ENCODE measurements at places on chromosomes 5 and 9.
A peak's percentile ranks its signal among the peaks of the same experiment; 100 is the strongest.

GRCh38 chr5:39714036-39714698, 289.4 kb upstream of the DAB2 start:
- peak; percentile 57 for DNase-seq

DNA sequence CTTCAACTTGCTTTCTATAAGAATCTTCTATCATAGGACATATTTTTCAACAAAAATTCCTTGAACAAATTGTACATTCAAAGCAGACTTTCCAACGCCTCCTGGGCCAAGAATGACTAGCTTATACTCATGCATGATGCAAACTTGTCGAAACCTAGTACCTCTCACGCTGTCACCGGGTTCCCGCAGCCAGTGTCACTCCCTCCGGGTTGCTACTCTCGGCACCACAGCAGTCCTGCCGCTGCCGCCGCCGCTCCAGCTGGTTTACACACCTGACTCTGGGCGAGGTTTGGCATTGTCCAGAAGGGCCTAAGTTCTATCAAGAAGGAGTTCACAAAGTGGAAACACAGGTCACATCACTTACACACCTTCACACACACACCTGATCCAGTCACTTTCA, 244.4 kb downstream of the ADAMTSL1 start:
- DNase-seq, result no peak

DNA sequence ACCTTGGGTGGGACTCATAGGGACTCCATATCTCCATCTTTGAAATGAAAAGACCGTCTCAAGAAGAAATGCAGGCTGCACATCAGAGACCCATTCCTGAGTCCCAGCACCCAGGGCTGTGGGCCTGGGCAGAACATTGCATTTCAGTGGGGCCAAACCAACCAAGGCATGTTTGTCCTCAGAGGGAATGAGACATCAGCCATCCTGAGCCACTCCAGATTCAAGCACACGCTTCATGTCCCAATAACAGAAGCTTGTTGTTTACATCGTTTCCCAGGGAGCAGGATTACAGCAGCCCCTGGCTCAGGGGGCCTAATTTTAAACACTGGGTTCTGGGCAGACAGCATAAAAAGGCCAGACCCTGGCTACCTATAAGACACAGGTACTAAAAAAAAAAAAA, 24.3 kb downstream of the DUSP1 start:
- DNase-seq, result no peak

GRCh38 chr9:12652973-12653372, 40.2 kb upstream of the TYRP1 start:
- DNase-seq, result no peak

DNA sequence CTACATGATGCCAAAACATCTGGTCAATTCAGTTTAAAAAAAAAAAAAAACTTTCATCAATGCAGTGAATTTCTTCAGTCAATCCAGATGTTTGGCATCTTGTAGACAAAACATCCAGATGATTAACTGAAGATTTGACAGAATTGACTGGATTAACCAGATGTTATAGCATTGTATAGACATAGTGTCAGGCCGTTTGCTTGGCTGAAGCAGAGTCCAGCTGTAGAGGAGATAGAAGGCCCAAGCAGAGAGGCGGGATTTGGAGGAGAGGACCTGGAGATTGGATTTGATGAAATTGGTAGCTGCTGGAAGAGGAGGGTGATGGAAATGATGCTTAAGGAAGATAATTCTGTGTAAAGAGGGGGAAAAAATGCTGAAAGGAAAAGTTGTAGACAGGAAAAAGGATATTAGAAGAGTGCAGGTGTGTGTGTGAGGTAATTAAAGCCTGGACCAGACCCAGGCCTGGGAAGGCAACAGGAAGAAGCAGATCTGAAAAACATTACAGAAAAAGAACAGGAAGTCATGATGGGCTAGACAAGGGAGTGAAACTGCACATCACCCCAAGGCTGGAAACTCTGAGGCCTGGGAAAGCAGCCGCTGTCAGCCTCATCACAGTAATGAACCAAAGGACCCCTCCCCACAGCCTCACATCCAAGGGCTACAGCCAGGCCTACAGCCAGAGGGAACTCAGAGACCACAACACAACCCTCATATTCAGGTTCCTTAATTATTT, 258.3 kb downstream of the CWC27 start:
- no peak for DNase-seq

- DNase-seq, result no peak
Measured at GRCh38 chr9:69364510-69365150, 39.6 kb downstream of the ENTREP1 start.

DNA sequence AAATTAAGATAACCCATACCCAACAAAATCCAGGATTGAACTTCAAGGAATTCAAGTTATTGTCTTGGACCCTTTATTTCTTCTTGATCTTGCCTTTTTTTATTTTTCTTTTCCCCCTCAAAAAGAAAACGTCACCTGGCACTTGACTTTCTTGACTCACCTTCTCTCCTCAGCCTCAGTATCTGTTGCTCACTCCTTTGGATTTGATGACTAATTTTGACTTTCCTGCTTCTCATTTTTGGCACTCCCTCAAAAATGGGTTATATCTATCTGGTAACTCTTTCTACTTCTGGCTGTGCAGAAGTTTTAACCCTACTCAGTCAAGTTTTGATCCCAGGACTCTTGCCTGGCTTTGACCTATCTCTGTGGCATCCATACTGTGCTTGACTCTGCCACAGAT, 66.6 kb upstream of the SPATA31D4 start:
- DNase-seq, result peak; percentile 79

DNA sequence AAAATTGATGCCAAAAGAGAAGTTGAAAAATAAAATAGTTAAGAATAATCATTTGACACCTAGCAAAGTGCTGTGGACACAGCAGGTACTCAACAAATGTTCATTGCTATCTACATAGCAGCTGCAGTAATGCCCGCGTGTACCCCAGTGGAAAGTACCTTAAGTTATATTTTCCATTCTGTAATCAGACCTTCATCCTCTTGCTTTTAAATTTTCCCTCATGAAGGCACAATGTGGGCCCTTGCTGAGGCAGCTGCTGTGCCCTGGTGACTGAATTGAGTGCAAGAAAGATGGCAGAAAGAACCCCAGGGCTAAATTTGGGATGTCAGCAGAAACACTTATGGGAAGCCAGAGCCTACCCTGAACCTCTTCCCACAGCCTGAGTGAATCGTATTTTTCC, 65.9 kb downstream of the CYFIP2 start:
- DNase-seq, result no peak

- no peak for DNase-seq
Measured at GRCh38 chr5:33944543-33945132, 8.5 kb downstream of the RXFP3 start.

- no peak for DNase-seq
Measured at GRCh38 chr9:90517103-90517502, 125.5 kb downstream of the DIRAS2 start.

- DNase-seq, result no peak
Measured at GRCh38 chr9:20361656-20362570, 260.4 kb downstream of the MLLT3 start.

GRCh38 chr5:53777864-53778618, 217.6 kb downstream of the NDUFS4 start:
- no peak for DNase-seq

GRCh38 chr5:41270423-41271251, 57.3 kb upstream of the C6 start:
- DNase-seq, result peak; percentile 69

GRCh38 chr9:99154356-99154755, 49.4 kb downstream of the TGFBR1 start:
- DNase-seq, result no peak

GRCh38 chr5:91898019-91898418, 514.9 kb upstream of the ARRDC3 start:
- no peak for DNase-seq

- no peak for DNase-seq
Measured at GRCh38 chr9:87888501-87888900, 5.8 kb downstream of the SPATA31E1 start.

DNA sequence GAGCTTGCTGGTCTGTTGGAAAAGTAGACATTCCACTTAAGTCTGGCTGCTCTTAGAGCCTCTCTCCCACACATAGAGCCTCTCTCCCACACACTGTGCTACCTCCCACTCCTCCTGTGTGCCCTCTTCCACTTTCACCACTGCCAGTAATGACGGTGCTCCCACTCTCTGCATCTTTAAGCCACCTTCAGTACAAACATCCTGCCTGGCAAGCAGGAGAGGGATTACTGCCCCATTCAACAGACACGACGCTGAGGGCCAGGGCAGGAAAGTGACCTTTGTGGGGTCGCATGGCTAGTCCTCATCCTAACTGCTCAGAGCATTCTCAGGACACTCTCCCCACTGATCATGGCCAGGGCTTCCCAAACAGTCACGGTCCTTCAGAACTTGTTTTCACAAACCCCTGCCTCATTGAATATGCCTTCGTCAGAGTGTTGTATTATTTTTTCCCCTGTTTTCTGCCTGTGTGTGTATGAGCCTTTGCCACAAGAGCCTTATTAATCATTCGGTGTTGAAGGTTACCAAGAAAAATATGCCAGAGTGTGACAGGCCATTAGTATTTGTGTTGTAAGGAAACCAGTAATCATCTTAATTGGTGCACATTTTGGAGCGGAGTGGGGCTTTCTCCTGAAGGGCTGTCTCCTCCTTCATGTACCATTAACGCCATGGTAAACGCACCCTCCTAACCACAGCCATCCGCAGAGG, 87.1 kb upstream of the SAP30L start:
- no peak for DNase-seq

- no peak for DNase-seq
Measured at GRCh38 chr5:96924016-96924443, 11.8 kb upstream of the LNPEP start.

DNA sequence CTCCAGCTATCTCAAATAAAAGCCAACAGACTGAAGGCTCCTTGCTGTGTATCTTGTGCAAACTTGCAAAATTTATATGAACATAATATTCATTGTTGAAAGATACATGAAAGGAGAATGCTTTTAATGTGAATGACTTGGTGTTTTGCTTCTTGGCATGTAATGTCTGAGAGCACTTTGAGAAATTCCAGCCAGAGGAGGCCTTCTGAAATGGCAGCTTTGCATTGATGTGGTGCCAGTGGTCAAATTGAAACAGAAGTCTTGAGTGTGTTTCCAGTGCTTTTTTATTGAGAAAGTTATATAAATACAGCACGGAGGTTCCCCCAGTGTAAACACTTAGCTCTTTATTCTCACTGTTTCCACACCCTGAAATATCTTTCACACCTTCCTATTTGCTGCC, 182.1 kb downstream of the ADCY2 start:
- DNase-seq, result no peak

DNA sequence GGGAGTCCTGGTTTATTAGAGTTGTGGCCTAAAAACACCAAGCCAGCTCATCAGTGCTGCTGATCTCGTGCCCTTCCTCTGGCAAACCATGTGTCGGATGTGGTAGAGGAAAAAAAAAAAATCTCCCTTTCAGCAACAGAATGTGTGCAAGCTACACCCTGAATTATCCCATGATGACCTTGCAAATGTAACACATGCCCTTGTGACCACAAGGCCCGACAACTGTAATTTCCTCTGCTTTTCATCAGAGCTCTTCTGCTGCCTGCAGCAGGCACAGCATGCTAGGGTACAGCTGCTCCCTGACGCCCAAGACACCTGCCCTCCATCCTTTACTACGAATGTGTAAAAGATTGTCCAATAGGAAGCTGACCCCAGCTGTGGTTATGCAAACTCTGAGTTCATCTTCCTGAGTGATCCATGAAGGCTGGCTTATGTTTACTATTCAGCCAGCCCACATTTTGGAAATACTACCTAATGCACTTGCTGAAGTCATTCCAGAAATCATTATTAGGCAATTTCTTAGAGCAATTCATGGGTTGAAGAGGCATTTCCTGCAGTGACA, 14.6 kb upstream of the BNC2 start:
- peak; percentile 43 for DNase-seq

- no peak for DNase-seq
Measured at GRCh38 chr9:34701023-34701768, 8.7 kb downstream of the CCL21 start.

DNA sequence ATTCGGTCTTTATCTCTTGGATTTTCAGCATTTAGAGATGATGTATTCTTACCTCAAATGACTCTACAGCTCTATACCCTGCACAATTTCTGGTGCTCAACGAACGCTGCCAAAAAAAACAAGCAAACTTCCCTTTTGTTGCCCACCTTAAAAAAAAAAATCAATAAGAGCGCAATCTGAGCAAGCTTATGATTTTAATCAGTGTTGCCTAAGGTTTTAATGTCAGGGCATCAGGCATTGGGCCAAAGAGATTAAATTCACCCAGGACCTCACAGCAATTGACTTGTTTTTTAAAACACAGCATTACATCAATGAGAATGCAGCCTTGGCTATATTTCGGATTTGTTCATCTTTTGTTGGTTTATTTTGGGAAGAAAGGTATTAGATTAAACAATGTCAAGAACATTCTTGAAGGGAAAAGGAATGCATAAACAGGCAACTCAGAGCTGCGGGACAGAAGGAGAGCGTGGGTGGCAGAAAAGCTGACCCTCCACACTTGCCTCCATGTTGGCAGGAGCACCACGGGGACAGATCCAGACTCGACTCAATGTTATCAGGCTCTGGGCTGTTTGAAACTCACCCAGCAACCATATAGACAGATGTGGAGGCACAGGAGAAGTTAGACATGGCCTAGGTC, 127.5 kb upstream of the DAPK1 start:
- DNase-seq, result no peak

GRCh38 chr5:56475689-56476486, 242.8 kb upstream of the ANKRD55 start:
- DNase-seq, result no peak

DNA sequence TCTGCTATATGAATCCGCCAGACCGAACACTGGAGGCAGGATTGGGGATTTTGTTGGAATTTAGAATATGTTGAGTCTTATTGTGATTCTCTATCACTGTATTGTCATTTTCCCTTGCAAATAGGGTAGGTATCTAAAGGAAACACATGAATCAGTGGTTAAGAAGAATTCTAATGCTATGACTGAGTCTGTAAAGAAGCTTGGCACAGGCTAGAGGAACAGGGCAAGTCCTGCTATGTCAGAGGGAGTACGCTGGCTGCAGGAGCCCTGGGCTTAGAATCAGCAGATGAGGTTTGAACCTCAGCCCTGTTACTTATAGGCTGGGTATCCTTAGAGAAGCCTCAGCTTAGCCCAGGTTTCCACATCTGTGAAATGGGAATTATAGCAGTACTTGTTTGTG, 198.1 kb downstream of the NR3C1 start:
- peak; percentile 84 for DNase-seq

GRCh38 chr5:53362521-53362941, 117.9 kb upstream of the FST start:
- DNase-seq, result peak; percentile 81

- DNase-seq, result no peak
Measured at GRCh38 chr9:82164159-82164558, 175.6 kb downstream of the SPATA31D1 start.

DNA sequence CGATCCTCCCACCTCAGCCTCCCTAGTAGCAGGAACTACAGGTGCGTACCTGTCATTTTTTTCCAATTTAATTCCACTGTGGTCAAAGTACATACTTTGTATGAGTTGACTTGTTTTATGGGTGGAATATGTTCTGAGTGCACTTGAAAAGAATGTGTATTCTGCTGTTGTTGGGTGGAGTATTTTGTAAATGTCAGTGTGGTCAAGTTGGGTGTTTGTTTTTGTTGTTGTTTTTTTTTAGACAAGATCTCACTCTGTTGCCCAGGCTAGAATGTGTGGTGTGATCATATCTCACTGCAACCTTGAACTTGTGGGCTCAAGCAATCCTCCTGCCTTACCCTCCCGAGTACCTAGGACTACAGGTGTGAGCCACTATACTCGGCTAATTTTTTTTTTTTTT, 17.9 kb downstream of the SLC25A25 start:
- no peak for DNase-seq
